ENCODE measurements at places on chromosomes 7 and 10. TPM values are rescaled to one million over a fixed set of nuclear protein-coding genes. Genes with fewer than 3 reads are reported as not detected.

GRCh38 chr7:28766359-28766758, 191.8 kb downstream of the TRIL start:
- DNase-seq, result no peak

Gene MOGAT3
- not detected for total RNA-seq

- DNase-seq, result no peak
Observed at GRCh38 chr7:3588341-3588740, 287.3 kb downstream of the SDK1 start.

Gene FBXW4
- total RNA-seq, result 93.2 TPM

DNA sequence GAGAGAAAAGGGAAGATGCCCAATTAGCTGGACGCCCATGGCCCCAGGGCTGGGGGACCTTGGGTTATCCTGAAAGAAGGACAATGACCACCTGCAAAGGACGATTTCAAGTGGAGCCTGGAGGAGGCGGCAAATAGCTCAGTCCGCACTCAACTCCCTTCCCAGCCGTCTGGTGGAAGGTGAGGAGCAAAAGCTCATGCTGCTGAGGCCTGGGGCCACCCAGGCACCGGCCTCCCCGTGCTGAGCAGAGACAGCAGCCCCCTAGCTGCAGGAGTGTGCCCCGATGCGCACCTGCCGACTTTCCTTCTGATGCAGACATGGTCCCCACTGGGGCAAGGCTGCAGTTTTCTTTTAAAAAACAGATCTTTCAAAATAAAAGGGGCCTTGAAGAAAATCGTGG, 7.9 kb downstream of the FAM20C start:
- no peak for DNase-seq

DNA sequence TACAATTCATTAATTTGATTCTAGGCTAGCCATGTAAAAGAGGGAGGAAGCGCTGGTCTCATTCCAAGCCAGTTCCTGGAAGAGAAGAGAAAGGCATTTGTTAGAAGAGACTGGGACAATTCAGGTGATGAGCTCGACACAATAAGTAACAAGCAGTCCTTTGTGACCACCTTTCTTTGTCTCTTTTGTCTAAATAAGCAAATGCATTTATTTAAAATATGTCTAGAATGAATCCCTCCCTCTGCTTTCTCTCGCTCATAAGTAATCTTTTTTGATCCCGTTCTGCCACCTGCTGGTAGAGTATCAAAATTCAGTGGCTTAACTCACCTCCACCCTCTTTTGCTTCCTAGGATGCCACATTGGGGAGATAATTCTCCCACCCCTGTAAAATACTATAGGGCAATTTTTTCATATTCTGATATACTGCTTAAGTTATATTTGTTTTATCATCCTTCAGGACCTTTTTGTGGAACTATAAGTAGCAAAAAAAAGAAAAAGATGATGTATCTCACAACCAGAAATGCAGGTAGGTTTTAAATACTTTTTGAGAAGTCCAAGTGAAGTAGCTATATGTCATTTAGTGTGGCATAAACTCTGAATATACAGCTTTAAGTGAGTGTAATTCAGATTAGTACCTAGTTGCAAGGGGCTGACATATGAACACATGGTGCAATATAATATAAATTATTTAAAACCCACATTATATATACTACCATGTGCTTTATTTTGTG, 91.5 kb downstream of the GSDME start:
- no peak for DNase-seq

Gene SNCG
- 24.7 TPM for total RNA-seq

DNA sequence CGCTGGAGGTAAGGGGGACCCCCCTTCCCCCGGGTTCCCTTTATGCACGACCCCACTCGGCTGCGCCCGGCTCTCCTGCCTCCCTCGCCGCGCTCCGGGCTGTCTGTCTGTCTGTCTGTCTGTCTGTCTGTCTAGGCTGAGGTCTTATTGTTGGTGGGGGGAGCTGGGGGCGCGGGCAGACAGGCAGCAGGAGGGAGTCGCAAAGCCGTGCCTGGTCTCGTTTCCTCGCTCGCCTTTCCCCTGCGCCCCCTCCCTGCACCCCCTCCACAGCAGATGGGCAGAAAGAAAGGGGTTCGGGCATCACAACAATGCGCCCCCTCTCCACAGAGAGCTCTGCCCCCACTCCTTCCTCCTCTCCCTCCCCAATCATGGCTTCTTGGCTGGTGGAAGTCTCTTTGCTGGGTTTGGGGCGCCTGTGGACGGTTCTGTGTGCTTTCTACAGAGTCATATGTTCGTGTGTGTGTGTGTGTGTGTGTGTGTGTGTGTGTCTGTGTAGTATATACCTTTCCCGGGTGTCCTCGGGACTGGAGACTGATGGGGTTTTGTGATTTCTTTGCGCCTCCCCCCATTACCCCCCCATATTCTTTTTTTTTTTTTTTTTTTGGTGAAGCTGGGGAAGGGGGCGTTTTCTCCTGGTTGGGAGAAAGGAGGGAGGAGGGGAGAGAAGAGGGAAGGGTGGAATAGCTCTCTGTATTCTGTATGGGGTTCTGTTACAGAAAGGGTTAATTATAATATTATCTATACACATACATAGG, 1.9 kb downstream of the AUTS2 start:
- DNase-seq, result no peak

Gene UTF1
- not detected for total RNA-seq

DNA sequence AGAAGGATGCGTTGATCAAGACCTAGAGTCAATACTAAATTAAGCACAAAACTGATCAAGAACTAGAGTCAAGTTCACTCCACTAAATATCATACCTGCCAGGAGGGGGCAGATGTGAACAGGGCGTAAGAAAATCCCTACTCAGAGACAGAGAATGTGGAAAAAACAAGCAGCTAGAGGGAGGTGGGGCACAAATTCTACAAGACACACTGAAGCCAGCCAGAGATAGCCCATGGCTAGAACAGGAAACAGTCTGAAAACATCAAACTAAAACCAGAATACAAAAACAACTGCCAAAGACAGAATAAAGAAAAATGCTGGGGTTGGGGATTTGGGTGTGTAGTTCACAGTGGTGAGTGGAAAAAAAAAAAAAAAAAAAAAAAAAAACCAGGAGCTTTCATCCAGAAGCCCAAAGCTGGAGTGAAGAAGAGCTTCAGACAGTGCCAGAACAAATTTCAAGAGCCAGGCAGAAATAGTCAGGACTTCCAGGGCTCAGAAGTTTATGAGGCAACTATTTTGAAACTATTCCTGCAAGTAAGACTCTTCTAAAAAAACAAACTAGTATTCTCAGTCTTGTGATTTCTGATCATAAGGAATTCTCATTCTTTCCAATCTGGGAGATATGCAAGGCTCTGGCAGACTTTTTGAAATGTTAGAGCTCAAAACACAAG, 118.3 kb downstream of the CCDC71L start:
- DNase-seq, result no peak

Gene RBP4
- 12.8 TPM for total RNA-seq

GRCh38 chr7:8211725-8212096, 50.3 kb downstream of the ICA1 start:
- DNase-seq, result no peak

DNA sequence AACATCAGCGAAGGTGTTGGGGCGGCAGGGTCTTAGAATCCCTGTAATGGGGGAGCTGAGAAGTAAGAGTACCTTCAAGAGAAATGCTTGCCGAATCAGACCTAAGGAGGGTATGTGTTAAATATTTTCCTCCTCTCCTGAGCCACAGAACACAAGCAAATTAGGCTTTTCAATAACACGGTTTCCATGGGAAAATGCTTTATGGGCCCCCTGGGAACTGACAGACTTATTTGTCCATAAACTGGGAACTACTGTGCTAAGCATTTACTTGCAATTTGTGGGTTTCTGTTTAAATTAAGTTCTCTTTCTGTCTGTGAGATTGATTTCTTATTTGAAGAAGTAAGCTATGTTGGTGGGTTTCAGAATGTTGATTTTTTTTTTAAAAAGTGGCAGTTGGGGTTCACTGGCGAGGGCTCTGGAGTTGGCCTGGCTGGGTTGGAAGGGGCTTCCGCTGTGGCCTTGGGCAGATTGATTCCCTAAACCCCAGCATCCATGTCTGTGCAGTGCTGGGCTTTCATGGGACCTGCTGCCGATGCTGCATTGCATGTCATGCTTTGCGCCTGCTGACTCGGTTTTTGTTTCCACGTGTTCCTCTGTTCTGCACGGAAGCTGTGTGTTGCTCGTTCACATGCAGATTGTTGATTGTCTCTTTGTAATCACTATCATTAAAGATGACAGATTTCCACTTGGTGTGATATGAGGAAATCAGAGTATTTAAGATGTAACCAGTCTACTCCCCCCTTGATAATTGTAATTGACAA, 7.2 kb downstream of the RBM17 start:
- DNase-seq, result no peak

- DNase-seq, result no peak
Observed at GRCh38 chr10:75243426-75243825, 7.7 kb upstream of the COMTD1 start.

All from Right ventricle myocardium inferior (tissue), 1 donor.